ENCODE measurements at places on chromosomes 6 and 20. TPM values are rescaled to one million over a fixed set of nuclear protein-coding genes. Genes with fewer than 3 reads are reported as not detected.

Gene PROKR2
- not detected for total RNA-seq

Gene ZC2HC1B
- total RNA-seq = not detected

GRCh38 chr20:6767536-6768227 is at the start of gene BMP2:
BMP2 (plus strand) TSS chr20:6767686; CDS start chr20:6770127, 2,441 bp downstream.
- peak within 1 kb of the TSS; percentile 89 for H3K27ac ChIP-seq
- no peaks in the 10 kb centered on the region for H3K36me3 ChIP-seq
- H3K27me3 ChIP-seq = peaks cover 27% of the 10 kb centered on the region
- H3K4me1 ChIP-seq = peaks cover 10% of the 10 kb centered on the region
- H3K4me3 ChIP-seq = peak within 1 kb of the TSS; percentile 70
- peak; percentile 70 for DNase-seq

DNA sequence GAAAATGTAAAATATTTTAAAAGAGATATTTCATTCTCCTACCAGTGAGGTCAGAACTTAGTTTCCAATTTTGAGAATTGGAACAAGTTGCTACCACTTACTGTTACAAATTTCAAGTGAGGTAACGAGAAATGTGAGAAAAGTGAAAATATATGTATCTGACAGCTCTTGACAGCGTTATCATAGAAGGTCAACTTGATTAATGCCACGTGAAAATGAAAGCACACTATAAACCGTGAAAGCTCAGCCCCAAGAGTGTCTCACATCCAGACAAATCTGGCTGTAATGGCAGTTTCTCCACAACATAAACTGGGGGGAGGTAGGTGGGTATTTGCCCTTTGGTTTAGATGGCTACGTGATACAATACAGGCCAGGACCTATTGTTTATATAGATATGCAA is 13.9 kb downstream of the HDGFL1 start:
- no peaks in the 10 kb centered on the region for H3K36me3 ChIP-seq
- no peak for DNase-seq
- no peaks in the 10 kb centered on the region for H3K27me3 ChIP-seq
- H3K4me3 ChIP-seq = no peak overlapping the region
- H3K27ac ChIP-seq = no peak overlapping the region
- no peaks in the 10 kb centered on the region for H3K4me1 ChIP-seq

DNA sequence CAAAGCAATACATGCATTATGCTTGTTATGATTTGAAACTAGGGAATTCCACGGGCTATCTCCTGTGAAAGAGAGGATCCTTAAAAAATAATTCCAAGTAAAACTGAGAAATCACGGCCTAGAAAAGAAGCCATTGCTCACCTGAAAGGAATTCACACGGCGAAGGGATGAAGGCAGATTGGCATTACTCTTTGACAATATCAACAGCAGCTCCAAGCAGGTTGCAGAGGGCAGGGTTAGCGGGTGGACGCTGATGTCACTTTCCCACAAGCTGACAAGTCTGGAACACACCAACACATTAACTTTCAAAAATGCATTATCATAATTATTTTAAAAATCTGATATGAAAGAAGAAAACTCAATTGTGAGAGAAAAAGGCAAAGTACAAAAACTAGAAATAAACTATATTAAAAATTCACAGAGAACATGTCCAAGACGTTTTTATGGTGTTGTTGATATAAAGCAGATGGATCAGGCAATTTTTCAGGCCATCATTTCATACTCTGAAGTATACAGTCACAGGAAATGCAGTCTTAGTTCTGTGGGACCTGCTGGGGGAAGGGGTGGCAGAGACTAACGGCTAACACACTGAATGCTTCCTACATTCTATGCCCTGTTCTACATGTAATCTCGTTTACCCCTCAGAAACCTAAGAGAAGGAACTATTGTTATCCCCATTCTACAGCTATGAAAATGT is 108.3 kb downstream of the UBE3D start:
- H3K4me3 ChIP-seq = no peak overlapping the region
- no peaks in the 10 kb centered on the region for H3K27me3 ChIP-seq
- no peaks in the 10 kb centered on the region for H3K36me3 ChIP-seq

- no peaks in the 10 kb centered on the region for H3K27me3 ChIP-seq
- peak overlapping the region; percentile 65 for H3K27ac ChIP-seq
- peak overlapping the region; percentile 10 for H3K4me3 ChIP-seq
Observed at GRCh38 chr20:33653218-33653899, 8.8 kb upstream of the C20orf144 start.

DNA sequence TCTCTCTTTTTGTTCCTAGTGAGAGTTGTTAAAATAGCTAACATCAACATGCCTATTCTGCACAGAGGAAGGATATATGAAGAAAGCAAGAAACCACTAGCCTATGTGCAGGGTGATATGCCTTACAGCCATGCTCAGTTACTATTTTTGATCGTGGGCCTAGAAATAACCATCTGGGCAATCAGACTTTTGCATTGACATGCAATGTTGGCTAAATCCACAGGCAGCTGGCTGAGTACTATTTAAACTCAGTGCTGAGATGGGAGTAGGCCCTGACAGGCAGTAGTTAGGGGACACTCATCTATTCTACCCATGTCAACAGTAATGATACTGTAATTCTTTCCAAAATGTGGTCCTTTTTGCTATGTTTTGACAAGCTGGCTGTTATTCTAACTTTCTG is 89.6 kb downstream of the HDGFL1 start:
- H3K4me3 ChIP-seq = no peak overlapping the region
- H3K27ac ChIP-seq = no peak overlapping the region
- DNase-seq = no peak
- H3K4me1 ChIP-seq = no peaks in the 10 kb centered on the region
- no peaks in the 10 kb centered on the region for H3K36me3 ChIP-seq

Gene RBM24
- 2.6 TPM for total RNA-seq

DNA sequence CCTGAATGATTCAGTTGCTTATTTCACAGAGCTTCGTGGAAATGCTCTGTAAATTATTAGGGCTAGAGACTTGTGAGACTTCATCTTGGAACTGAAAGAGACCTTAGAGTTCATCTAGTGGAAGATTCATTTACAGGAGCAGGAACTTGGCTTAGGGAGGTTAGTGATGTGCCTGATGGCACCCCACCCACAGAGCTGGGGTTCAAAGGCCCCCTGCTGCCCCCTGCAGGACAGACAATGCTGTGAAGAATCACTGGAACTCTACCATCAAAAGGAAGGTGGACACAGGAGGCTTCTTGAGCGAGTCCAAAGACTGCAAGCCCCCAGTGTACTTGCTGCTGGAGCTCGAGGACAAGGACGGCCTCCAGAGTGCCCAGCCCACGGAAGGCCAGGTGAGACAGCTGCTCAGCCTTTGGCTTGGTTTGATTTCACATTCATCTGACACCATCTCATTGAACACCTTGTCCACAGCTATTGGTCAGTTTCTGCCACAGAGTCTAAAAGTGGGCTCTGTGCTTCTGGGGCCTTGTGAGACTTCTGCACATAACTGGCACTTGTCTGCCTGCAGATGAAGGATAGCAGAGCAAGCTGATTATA is 25.1 kb downstream of the MYBL2 start:
- H3K36me3 ChIP-seq = no peaks in the 10 kb centered on the region
- no peaks in the 10 kb centered on the region for H3K4me1 ChIP-seq
- H3K27ac ChIP-seq = no peak overlapping the region

DNA sequence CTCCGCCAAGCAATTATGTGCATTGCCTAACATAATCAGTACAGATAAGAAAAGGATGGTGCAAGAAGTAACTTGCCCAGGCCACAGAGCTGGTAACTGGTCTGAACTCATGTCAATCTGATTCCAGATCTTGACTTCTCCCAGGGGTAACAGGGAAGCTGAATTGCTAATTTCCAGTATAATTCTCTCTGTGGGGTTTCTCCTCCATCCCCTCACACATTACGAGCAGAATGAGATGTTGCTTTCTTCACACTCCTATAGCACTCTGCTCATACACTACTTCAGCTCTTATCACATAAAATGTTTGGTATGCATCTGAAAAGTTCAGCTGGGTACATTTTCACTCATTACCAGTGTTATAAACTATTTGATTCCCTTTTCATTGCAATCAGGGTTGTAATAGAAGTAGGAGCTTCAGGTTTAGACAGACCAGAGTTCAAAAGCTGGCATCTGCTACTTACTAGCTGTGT is 24.0 kb upstream of the LRRC1 start:
- DNase-seq = peak; percentile 19
- no peak overlapping the region for H3K27ac ChIP-seq
- no peaks in the 10 kb centered on the region for H3K36me3 ChIP-seq
- H3K27me3 ChIP-seq = no peaks in the 10 kb centered on the region
- peaks cover 4% of the 10 kb centered on the region for H3K4me1 ChIP-seq

Gene TRIM15
- total RNA-seq = not detected

DNA sequence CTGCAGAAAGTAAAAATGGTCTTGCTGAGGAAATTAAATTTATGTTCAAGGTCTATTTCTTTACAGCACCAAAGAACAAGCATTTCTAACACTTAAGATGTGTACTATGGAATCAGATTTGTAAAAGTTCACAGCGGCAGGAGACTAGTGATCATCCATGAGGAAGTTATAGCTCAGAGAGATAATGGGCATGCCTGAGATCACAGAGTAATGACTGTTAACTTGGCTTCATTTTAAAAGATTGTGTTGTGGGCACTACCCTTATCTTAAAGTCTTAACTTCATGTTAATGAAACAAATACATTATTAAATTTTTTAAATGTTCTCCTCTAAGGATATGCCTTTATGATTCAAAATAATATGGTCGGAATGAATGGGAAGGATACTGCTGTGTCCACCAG is 168.6 kb downstream of the GMPR start:
- H3K27me3 ChIP-seq = no peaks in the 10 kb centered on the region
- DNase-seq = no peak
- H3K4me3 ChIP-seq = no peak overlapping the region
- H3K36me3 ChIP-seq = no peaks in the 10 kb centered on the region

Gene DDRGK1
- total RNA-seq = 108 TPM

- peak overlapping the region; percentile 22 for H3K27ac ChIP-seq
- DNase-seq = no peak
- no peaks in the 10 kb centered on the region for H3K36me3 ChIP-seq
- H3K27me3 ChIP-seq = no peaks in the 10 kb centered on the region
- no peak overlapping the region for H3K4me3 ChIP-seq
Observed at GRCh38 chr20:23641936-23642751, 4.4 kb upstream of the CST3 start.

Gene APCDD1L
- total RNA-seq = not detected

DNA sequence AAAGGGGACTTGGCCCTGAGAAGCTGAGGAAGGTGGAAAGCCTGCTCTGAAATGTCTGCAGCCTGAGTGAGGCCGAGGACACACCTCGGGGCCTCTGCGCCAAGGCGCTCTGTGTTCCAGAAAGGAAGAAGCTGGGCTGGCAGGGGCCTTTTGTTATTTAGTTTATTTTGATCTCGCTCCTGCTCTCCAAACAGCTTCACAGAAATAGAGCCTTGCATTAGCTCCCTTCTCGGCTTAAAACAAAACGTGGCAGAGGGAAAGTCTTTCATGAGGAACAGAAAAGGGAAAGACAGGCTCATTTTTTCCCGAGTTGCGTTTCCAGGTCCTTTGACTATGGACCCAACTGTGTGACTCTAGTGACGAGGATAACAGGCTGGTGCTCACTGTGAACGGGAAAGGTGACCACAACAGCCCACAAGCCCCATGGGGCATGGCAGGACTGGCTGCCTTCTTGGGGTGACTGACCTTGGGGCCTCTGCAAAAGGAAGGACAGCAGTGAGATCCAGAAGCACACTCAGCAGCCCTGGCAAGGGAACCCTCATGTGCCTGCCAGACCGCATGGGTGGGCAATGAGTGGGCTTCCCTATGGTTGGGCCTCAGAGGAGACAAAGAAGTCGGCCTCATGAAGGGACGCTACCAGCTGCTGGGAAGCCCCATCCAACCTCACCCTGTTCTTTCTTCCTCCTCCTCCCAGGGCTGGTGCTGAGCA is 18.7 kb downstream of the LEMD2 start:
- H3K36me3 ChIP-seq = peaks cover 37% of the 10 kb centered on the region
- H3K27ac ChIP-seq = peak overlapping the region; percentile 82
- H3K4me3 ChIP-seq = no peak overlapping the region
- peaks cover 32% of the 10 kb centered on the region for H3K4me1 ChIP-seq
- DNase-seq = no peak

Gene SLC35D3
- total RNA-seq = not detected

DNA sequence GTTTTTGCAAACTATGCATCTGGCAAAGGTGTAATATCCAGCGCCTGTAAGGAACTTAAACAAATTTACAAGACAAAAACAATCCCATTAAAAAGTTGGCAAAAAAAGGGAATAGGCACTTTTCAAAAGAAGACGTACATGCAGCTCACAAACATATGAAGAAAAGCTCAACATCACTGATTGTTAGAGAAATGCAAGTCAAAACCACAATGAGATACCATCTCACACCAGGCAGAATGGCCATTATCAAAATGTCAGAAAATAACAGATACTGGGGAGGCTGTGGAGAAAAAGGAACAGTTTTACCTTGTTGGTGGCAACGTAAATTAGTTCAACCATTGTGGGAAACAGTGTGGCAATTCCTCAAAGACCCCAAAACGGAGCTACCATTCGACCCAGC is 54.2 kb downstream of the TSBP1 start:
- H3K27me3 ChIP-seq = no peaks in the 10 kb centered on the region
- H3K27ac ChIP-seq = no peak overlapping the region
- H3K4me3 ChIP-seq = no peak overlapping the region
- H3K36me3 ChIP-seq = no peaks in the 10 kb centered on the region
- H3K4me1 ChIP-seq = no peaks in the 10 kb centered on the region
- no peak for DNase-seq

Data from stomach (tissue), 19 donors.